ENCODE measurements at places on chromosomes 11 and 22. TPM values are rescaled to one million over a fixed set of nuclear protein-coding genes. Genes with fewer than 3 reads are reported as not detected.
A peak's percentile ranks its signal among the peaks of the same experiment; 100 is the strongest.

The JAML gene
- total RNA-seq, result 155 TPM

DNA sequence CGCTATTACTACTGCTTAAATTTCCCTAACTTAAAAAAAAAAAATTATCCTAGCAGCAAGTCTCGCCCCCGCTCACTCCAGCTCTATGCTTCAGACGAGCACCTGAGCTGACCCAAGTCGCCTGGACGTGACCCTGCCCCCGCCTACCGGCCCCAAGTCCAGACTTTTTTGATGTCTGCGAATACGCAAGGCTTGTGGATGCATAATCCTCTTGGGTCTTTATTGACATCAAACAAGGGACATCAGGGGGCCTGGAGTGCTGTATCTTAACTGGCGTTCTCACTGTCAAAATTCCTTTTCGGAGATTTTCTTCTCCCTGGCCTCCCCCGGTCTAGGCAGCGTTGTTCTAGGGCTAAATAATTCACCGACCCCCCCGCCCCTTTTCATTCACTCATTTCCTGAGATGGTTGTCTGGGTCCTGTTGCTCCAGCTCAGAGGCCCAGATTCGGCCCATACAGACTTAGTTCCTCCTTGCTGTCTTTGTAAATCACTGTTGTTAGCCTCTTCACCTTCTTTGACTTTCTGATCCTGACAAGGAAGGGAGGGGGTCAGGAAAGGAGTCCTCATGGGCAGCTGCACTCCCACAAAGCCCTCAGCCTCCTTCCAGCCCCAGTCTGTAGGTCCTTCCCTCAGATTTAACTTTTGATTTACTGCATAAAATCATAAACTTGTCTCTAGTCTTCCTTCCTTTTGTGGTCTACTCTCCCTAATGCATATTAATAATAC is 601 bp upstream of the LRP4 start:
- H3K4me3 ChIP-seq, result peak overlapping the region; percentile 58
- H3K27ac ChIP-seq, result no peak overlapping the region
- peaks cover 25% of the 10 kb centered on the region for H3K4me1 ChIP-seq
- no peak for DNase-seq

- H3K27ac ChIP-seq, result no peak overlapping the region
- no peak overlapping the region for H3K4me3 ChIP-seq
- H3K4me1 ChIP-seq, result no peaks in the 10 kb centered on the region
- H3K27me3 ChIP-seq, result no peaks in the 10 kb centered on the region
- no peak for DNase-seq
Observed at GRCh38 chr11:24132471-24132870, 364.4 kb upstream of the LUZP2 start.

GRCh38 chr11:88295028-88295427 is 42.5 kb downstream of the CTSC start:
- H3K27ac ChIP-seq, result no peak overlapping the region
- H3K36me3 ChIP-seq, result peaks cover 66% of the 10 kb centered on the region
- no peak overlapping the region for H3K4me3 ChIP-seq
- no peaks in the 10 kb centered on the region for H3K27me3 ChIP-seq
- H3K4me1 ChIP-seq, result peaks cover 4% of the 10 kb centered on the region

DNA sequence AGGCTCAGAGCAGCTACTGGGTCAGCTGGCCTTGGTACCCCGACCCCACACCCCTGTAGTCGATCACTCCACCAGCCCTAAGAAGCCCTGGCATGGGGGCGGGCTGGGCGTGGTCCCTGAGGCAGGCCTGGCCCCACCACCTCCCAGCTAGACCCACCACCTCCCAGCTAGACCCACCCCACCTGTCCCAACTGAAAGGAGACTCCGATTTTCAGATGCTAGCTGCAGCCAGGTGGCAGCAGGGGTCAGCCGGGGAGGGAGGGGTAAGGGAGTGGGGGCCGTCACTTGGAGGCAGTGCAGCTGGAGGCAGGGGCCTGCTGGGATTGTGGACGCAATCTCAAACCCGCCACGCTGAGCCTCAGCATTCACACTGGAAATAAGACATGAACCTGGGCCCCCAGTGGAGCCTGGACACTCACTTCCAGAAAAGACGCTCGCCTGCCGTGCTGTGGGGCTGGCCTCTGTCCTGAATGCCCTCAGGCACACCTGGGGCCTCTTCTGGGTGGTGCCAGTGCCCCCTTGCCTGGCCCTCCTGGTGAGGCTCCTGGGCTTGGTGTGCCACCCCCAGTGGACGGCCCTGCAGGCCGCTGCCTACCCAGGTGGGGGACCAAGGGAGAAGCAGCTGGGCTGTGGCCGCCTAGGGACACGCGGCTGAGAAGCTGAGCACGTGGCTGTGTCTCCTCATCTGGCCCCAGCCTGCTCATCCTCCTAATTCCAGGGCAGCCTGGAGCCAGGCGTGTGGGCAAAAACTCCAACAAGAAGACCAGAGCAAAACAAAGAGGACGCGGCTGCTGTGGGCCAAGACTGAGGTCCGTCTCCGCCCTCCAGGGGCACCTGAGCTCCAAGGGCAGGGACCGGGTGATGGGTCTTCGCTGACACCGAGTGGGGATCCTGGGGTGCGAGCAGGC is 26.7 kb downstream of the OSBPL5 start:
- DNase-seq, result no peak
- H3K36me3 ChIP-seq, result no peaks in the 10 kb centered on the region
- no peaks in the 10 kb centered on the region for H3K27me3 ChIP-seq
- no peak overlapping the region for H3K4me3 ChIP-seq
- no peaks in the 10 kb centered on the region for H3K4me1 ChIP-seq
